ENCODE measurements at places on chromosomes 4 and X.
A peak's percentile ranks its signal among the peaks of the same experiment; 100 is the strongest.

DNA sequence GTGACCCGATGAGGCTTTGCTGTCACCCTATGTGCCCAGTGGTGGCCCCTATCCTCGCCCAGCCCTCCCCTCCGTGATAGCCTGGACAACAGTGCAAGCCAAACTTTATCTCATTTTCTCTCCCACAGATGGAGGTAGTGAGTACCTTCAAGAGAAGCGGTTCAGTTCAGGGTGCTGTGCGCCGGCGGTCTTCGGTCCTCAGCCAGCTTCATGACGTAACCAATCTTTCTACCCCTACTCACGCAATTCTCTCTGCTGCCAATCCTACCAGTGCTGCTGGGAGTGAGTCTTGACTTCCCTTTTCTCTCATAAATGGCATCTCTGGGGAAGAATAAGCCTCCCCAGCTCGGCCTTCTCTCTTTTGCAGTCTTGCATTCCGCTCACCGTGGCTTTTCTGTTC is 29.5 kb downstream of the CCNQ start:
- no peak for DNase-seq

DNA sequence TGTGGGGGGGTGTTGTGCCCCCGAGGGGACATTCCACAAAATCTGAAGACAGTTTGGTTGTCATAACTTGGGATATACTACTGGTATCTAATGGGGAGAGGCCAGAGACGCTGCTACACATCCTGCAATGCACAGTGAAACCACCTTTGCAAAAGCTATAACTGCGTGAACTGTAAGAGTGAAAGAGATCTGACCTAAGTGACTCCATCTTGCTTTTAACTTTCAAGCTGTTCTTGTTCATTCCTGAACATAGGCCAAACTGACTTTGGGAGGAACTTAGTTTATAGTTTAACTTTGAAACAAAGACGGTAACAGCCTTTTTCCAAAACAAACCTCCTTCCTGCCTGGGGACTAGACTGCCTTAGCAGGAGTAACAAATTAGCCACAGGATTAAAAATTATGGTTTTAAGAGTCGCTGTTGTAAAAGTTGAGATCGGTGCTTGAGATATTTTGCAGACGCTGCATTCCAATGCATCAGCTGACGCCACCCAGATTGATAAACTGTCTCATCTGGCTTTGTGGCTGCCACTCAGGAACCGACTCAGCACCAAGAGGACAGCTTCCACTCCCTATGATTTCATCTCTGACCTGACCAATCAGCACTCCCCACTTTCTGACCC is 70.9 kb downstream of the ATXN3L start:
- DNase-seq = no peak

GRCh38 chrX:12304261-12304660 is 166.0 kb downstream of the FRMPD4 start:
- DNase-seq = no peak

DNA sequence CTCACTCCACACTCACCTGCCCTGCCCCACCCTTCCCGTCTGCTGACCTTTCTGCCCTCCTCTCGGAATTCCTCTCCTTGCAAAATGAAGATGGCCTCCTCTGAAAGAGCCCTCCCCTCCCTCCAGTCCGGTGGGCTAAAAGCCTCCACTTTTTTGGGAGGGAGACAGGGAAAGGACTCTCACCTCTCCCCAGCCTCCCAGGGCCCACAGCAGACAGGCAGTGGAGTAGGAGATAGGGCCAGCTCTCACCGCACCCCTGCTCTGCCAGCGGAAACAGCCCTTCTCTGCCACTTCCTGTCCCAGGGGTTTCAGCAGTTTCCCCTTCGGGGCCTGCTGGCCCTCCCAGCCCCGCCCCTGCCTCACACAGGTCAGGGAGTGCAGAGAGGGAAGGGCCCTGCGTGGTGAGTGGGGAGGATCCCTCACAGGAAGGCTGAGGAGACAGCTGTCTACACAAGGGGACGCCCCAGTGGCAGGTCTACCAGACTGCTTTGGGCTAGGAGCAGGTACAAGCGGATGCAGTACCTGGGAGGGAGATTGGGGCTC is 18.2 kb downstream of the ELF4 start:
- DNase-seq = no peak

DNA sequence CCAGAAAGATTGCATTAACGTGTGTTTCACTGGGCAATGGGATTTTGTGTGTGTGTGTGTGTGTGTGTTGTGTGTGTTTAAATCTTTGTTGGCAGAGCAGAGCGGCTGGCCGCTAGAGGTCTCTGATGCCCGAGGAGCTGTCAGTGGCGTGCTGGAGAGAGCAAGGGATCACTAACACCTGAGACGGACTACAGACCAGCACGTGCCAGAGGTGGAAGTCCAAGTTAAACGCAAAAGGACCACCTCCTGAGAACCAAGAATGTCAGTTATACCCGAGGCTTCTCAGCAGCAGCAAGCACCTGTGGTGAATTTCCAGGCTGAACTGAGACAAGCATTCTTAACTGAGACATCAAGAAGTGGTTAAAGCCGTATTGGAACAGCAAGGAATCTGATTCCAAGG is 9.0 kb upstream of the SLC25A14 start:
- peak; percentile 69 for DNase-seq

GRCh38 chr4:76616526-76616925 is 181.5 kb downstream of the SHROOM3 start:
- DNase-seq = no peak

- no peak for DNase-seq
Observed at GRCh38 chr4:99817309-99817890, 773 bp downstream of the DAPP1 start.

DNA sequence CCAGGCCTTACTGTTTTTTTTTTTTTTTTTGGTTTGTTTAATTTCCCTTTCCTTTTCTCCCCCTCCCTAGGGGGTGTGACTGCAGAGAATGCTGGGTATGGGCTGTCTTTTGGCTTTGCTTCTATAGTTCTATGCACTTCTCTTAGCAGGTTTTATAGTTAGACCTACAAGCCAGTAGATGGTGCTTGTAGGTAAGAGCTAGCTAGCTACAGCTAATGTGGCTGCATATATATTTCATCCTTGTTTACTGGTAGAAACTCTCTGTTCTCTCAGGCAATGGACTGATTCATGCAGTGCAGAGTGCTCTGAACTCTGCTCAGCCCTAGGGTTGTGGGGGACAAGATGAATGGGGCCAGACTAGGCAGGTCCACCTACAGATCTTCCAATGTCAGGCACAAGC is 246.4 kb downstream of the SH2D1A start:
- no peak for DNase-seq

GRCh38 chrX:10370976-10371375 is 214.2 kb downstream of the CLCN4 start:
- DNase-seq = no peak

DNA sequence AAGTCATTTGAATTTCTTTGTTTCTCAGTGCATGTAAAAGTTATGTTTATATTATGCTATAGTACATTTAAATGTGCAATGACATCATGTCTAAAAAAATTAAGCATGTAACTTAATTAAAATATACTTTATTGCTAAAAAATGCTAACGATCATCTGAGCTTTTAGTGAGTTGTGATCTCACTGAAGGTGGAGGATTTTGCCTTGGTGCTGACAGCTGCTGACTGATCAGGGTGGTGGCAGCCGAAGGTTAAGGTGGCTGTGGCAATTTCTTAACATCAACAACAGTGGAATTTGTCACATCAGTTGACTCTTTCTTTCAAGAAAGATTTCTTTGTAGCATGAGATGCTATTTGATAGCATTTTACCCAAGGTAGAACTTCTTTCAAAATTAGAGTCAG is 6.6 kb downstream of the ANAPC4 start:
- no peak for DNase-seq

DNA sequence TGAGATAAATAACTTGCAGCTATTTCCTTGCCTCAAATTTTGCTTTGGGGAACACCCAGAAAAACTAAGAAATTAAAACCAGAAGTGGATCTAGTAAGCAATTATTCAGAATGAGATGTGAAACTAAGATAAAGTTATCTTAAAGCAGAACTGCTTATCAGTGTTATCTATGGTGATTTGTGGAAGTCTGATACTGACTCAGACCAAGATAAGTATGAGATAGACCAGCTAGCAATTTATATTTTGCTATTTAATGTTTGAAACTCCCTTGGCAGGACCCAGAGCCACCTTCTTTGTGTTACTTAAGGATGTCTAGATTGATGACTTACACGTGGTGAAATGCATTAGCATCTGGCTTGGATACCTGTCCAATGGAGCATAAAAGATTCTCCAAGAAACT is 368.1 kb downstream of the EPHA5 start:
- no peak for DNase-seq

GRCh38 chrX:109966246-109966645 is 36.7 kb upstream of the TMEM164 start:
- DNase-seq = no peak

- DNase-seq = no peak
Observed at GRCh38 chr4:12933760-12934221, 550.3 kb downstream of the RAB28 start.

DNA sequence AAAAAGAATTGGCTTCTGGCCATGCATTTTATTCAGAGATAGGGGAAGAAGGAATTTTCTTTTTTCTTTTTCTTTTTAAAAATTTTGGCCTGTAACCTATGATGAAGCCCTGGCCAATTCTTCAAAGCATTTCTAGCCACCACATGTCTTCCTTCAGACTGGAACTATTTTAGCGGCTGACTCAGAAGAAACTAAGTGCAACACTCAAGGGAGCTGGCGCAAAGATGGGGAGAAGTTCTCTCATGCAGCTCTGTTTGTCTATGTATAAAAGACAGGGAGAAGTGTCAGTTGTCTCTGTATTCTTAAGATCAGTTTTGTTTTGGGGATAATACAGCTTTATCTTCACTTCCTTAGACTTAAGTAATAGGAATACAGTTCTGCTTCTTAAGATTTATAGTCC is 46.1 kb downstream of the MBNL3 start:
- no peak for DNase-seq

DNA sequence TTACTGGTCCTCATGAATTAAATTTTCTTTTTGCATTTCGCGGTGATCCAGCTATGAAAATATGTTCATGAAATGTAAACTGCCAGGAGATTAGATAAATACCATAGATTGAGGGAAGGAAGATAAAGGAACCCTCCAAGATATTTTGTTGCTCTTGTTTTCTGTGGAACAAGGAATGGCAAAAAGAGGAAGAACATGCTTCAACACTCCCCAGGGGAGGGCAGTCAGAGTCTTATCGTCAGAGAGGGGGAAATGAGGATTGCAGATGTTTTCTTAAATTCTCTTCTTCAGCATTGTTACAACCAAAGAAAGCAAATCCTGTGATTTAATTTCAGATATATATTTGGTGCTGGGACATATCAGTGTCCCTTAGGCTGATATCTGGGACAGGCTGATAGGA is 9.5 kb upstream of the SFRP2 start:
- no peak for DNase-seq

- no peak for DNase-seq
Observed at GRCh38 chr4:159349332-159349731, 246.5 kb downstream of the RAPGEF2 start.

DNA sequence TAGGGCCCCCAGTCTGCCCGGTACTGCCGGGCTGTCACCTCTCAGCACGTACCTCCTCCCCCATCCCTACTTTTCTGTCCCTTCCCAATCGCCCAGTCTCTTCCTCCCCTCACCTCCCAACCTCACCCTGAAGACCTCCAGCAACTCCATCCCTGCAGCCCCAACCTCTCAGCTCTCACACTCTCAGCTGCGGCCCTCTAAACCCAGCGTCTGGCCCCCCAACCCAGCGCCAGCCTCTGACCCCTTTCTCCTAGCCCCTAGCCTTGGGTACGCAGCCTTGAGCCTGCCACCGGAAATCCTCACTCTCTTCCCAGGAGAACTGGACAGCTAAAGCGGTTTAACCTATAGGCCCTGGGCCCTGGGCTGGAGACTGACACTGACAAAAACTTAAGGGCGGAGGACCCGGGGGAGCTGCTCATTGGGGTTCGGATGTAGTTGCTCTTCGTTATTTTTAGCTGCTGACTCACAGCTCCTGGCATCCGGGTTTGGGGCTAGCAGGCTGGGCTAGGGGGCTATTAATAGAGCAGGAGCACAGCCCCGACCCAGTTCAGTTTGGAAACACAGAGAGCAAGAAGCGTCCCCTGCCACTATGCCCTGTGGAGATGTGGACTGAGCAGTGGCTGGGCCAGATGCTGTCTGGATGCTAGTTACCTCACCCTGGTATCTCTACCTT is 9.6 kb upstream of the DLG3 start:
- DNase-seq = no peak

DNA sequence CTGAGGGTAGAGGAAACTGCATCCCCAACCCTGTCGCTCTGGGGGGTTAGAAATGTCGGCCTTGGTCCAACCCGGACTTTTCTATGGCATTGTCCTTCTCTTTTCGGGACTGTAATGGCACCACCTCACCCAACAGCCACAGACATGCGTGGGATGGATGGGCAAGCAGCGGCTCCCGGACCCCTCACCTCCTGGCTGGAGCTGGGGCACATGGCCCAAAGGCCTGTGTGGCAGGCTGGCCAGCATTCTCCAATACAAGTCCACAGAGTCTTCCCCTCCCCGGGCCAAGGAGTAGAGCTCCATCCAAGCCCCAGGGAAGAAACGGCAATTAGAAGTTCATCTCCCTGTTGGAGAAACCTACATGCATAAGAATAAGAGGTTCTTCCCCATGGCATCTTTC is 142.9 kb downstream of the NR3C2 start:
- no peak for DNase-seq

DNA sequence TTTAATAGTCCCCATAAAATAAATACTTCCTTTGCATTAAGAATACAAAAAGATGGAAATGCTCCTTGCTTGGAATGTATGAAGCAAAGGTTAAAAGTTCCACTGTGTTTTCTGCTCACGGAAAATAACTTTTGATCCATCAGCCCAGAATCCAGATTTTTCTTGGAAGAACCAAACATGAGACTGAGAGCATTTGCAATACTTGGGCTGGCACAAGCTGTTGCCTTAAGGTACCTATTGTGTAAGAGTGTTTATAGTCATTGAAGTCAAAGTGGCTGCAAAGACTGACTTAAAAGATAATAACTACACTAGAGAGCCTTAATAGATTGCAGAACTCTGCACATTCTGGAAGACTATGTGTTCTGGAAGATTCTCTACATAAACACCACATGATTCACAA is 281.4 kb downstream of the RAB28 start:
- no peak for DNase-seq

DNA sequence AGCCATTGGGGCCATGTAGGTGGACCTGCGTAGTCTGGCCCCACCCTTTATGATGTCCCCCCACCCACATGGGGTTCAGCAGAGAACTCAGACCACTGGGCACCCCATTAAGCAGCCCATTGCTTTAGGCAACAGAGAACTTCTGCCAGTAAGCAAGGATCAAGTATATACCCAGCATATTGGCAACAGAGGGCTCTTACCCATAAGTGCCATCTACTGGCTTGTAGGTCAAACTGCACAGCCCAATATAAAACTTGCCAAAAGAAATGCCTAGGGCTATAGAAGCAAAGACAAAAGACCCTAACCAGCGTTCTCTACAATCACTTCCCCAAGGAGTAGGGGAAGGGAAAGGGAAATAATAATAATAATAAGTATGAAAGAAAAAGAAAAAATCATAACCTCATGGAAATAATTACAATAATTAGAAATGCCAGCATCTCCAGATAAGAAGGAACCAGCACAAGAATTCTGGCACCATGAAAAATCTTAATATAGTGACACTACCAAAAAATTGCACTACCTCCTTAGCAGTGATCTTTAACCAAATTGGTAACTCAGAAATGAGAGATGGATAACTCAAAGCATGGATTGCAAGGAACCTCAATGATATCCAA is 1090.7 kb downstream of the FAT4 start:
- DNase-seq = peak; percentile 20

GRCh38 chr4:9903317-9903716 is 118.0 kb downstream of the SLC2A9 start:
- DNase-seq = no peak

Measured in iPS-NIHi11 (cell line).